Activated CD4-positive, CD25-positive, alpha-beta regulatory T cell (primary cell): ENCODE measurements at places on chromosomes 1 and 21.

DNA sequence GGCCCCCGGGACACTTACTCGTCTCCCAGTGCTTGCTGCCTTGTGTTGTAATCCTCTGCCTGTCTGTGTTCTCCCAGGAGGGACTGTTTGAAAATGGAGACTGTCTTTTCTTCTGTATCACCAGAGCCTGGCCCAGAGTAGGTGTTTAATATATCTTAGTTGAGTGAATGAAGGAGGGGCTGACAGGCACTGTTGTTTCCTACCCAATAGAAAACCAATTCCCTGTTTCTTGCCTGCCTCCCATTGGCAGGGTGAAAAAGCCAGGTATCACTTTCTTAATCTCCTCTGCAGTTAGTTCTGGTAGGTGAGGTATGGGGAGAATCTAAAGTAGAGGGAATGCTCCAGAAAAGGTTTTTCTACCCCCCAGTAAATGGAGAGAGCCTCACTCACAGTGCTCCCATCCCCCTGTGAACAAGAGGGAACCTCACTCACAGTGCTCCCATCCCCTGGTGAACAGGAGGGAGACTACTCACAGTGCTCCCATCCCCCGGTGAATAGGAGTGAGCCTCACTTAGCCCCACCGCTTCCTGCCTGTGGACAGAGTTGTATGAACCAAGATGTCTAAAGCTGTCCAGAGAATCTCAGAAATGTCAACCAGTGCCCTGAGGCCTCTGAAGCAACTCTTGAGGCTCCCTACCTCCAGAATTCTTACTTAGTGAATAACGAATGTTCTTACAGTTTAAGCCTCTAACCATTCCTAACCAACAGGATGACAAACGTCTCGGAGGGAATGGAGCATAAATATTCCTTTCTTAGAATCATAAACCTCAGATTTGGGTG is at the start of gene GJA5:
GJA5 (minus strand) TSS at position 122 of the 780 bp plus-strand sequence. CDS start 1,364 bp downstream, outside the sequence.
- DNase-seq, result no peak

GRCh38 chr1:161480381-161481035 is 24.7 kb upstream of the FCGR2A start:
- no peak for DNase-seq

DNA sequence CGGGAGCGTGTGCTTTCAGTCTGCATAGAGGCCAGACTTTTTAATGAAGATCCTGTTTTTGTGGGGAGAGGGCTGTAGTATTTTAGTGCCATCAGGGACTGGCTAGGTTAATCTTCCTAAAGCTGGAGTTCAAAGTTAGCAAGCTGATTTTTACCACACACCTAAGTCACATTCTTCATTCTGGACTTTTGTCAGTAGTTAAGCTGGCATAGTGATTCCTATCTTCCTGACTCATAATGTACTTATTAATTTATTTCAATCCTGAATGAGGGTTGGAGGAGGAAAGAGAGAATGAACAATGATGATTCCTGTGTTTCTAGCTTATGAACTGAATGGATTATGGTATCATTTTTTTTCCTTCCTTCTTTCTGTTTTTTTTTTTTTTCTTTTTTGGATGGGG is 24.9 kb upstream of the ZNF644 start:
- DNase-seq, result no peak

DNA sequence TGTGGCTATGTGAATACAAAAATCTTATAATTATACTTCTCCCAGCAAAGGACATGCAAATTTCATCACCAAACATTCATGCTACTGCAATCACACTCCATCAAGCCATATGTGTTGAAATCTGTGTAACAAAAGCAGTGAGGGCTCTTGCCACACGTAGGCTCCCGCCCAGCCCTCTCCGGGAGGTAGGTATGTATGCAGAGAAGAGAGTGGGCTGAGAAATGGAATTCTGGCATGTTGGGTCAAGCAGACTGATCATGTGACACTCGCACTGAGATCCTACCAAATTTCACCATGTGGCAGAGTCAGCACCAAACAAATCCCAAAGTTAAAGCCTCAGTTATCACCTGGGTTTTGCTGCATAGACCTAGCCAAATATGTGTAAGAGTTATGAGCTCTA is 49.7 kb downstream of the APP start:
- no peak for DNase-seq

- DNase-seq, result no peak
Measured at GRCh38 chr1:55040933-55041494, 1.7 kb downstream of the PCSK9 start.

DNA sequence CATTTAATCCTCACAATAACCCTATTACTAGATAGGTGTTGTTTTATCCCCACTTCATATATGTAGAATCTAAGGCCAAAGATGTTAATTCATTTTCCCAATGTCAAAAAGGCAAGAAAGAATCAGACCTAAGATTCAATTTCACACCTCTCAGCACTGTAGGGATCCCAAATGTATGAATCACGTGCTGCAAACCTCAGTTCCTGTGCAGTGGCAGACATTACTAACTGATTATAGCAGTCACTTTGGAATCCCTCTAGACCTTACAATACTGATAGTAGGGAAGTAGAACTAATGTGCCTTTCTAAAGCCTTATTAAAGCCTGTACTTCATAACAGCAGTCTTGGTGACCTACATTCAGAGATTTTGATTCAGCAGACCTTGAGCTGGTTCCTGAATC is 2.3 kb downstream of the C1orf87 start:
- DNase-seq, result no peak

- no peak for DNase-seq
Measured at GRCh38 chr1:56590520-56591011, 11.2 kb upstream of the PLPP3 start.

GRCh38 chr1:203448521-203449061 is 27.0 kb upstream of the PRELP start:
- DNase-seq, result no peak

DNA sequence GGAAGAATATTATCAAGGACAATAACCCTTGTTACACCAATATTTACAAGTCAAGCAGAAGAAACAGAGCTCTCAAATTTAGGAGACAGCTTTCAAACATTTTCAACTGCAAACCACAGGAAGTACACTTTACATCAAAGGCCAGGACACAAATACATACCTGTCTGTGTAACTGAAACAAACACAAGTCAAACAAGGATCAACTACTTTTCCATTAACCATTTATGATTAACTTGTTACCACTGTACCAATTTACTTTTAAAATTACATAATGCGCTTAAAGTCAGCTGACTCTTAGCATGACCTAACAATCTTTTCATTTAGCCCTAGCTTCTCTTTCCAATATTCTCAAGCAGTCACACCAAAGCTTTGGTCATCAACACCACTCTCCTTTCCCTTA is 43.5 kb downstream of the TRIM33 start:
- DNase-seq, result no peak

GRCh38 chr1:231487910-231488309 is 40.6 kb upstream of the TSNAX start:
- DNase-seq, result no peak

- no peak for DNase-seq
Measured at GRCh38 chr1:241638909-241639622, 1.1 kb downstream of the CHML start.

GRCh38 chr1:66932291-66932690 is 7.5 kb downstream of the MIER1 start:
- no peak for DNase-seq

GRCh38 chr1:35490250-35490649 is 67.0 kb downstream of the KIAA0319L start:
- no peak for DNase-seq

DNA sequence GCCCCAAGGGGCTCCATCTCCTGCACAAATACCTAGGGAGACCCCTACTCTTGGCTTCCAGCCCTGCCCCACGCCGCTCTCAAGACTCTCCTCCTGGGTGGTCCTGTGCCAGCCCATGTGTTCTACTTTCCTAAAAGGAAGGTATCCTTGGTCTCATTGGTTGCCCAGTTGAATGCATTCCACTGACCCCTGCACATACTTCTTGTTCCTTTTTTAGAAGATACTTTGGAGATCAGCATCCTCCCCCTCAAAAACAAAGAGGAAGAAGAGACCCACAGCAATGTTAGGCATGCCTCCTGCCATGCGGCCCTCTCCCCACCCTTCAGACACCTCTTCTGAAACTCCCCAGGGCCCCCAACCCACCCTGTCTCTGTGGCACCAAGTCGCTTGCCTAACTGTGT is 4.1 kb downstream of the SLAMF9 start:
- no peak for DNase-seq

- DNase-seq, result no peak
Measured at GRCh38 chr1:54798769-54799641, 2.1 kb downstream of the TTC22 start.

GRCh38 chr1:86394416-86394815 is 1.7 kb downstream of the ODF2L start:
- no peak for DNase-seq

- no peak for DNase-seq
Measured at GRCh38 chr1:68321084-68321685, 88.9 kb upstream of the WLS start.

- DNase-seq, result no peak
Measured at GRCh38 chr1:31859719-31860118, 43.9 kb upstream of the SPOCD1 start.

GRCh38 chr1:39173119-39173994 is 31.1 kb upstream of the MACF1 start:
- no peak for DNase-seq

DNA sequence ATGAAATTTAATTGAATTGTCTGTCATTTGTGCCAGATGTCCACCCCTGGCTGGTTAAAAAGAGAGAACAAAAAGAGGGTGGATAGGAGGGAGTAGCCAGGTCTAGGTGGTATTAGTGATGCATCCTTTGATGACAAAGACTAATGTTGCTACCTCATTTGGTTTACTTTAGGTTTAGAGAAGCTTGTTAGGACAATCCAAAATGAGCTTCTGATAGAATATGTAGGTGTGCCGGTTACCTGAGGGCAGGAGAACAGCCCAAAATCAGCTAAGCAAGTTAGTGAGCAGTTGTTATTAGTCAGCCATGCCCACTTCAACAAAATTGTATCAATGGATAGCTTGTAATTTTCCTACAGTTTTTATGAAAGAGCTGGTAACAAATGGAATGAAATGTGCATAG is 61.4 kb upstream of the PTGS2 start:
- DNase-seq, result no peak

DNA sequence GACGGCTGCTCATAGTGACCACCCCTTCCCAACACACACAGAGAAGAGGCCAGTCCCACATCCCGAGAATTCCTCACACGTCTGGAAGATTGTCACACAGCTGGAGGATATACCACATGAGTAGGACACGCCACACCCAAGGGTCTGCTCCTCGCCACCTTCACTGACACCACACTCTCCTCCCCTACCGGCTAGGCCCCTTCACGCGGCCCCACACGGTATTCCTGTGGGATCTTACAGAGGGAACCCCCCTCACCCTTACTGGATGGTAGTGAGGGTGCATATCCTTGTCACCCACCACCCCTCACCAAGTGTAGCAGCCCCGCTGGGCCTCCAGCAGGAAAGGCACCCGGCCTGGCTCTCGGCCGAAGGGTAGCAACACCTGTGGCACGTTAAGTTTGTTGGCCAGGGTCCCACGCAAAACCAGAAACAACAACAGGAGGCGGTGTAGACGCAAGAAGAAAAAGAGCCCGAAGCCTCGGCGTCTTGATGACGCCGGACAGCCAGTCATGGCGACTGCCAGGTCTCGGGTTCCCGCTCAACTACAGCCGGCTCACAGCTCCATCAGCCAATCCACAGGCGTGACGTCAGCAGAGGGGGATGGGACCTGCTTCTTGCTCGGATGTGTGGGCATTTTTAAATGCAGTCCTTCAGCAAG is at the start of gene NUP210L:
NUP210L (minus strand) TSS at position 540 of the 658 bp plus-strand sequence.
- DNase-seq, result no peak

DNA sequence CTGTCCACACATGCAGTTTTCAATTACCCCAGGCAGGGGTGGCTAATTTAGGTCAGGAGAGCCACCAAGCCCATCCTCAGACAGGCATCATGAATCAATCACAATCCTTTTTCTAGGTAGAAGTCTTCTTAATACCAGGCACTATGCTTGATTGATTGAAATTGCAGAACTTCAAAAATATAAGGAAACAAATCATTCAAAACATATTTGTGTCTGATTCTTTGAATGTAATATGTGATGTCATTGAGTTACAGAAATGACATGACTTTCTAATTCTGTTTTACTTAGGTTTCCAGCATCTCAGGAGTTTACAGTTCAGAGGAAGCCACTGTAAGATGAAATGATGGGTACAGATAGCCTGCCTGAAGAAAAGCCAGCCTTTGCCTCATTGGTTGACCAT is 26.7 kb downstream of the RXRG start:
- no peak for DNase-seq

DNA sequence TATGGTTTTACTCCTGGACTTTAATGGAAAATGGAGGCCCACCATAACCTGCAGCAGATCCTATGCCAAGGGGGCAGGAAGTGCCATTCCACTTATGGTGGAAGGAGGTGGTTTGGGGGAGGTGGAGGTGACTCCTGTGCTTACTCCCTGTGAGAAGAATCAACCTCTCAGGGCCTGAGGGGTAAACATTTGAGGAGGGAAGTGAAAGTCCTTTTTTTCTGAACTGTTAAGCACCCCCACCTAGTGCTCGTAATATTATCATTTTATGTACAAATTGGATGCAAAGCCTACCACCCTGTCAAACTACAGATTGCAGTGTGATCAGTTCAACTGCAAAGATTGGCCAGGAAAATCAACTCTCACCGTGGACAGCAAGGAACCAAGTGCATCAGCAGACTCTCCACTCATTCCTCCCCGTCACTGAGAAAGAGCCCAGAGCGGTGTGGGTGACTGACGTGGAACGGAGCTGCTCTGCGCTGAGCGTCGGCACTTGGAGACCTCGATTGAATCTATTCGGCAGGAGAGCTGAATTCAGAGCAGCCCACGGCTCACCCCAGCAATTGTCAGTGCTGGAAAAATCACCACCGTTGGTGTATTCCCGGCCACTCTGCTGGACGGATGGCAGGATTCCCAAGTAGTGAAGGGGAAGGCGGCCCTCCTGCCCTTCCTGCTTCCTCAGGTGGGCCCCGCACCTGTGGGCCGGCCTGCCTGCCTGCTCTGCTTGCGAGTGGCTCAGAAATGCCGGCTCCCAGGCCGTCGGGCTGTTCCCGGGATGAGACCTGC is 46.8 kb upstream of the COX20 start:
- no peak for DNase-seq

GRCh38 chr1:47751193-47751592 is 246.0 kb downstream of the TRABD2B start:
- DNase-seq, result no peak

GRCh38 chr1:58679463-58679862 is 20.4 kb downstream of the MYSM1 start:
- no peak for DNase-seq

DNA sequence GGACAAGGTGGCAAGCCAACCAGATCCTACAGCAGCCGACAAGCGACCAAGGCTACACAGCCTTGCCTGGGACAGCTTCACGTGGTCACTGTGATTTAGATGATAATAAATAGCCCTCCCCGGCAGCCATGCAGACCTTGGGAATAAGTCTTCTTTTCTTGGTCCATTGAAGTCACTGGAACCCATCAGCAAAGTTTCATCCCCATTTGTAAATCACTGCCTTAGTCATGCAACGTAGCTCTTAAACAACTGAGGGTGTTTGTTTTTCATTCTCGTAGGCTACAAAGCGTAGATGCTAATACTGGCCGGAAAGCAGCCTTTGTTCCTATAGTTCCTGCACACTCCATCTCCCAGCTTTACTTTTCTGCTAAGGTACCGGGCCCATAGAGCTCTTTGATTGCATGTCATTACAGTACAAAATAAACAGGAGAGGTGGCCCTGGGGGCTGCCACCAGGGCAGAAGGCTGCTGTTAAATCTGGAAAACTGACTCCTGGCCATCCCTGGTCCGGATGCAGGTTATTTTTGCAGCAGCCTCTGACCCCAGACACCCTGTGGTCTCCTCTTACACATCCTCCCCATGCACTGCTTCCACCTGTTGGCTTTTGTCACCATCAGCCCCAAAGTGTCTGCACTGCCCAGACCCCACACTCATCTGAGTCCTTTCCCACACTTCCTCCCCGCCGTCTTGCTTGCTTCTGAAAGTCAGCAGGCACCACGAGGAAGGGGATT is 105.5 kb downstream of the TOMM20 start:
- no peak for DNase-seq
